ENCODE measurements at places on chromosomes 1 and 21.
A peak's percentile ranks its signal among the peaks of the same experiment; 100 is the strongest.

GRCh38 chr1:158961178-158961577, 29.8 kb downstream of the PYHIN1 start:
- DNase-seq: no peak

DNA sequence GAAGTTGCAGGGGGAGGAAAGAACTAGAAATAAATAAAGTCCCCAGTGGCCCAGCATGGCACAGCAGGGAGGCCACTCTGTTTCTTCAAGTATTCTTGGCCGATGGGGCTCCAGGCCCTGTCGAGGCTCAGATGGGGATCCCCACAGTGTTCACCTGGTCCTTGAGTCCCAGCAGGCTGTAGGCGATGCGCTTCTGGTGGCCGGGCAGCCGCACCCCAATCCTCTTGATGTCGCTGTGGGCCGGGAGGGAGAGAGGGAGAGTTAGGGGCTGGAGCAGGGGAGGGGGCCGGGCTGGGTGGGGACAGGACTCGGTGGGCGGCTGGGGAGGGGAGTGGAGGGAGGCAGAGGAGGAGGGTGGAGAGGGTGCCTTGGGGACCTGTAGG, 30.8 kb downstream of the EPHA2 start:
- DNase-seq: no peak

GRCh38 chr1:170407581-170407980, 124.4 kb upstream of the GORAB start:
- no peak for DNase-seq

DNA sequence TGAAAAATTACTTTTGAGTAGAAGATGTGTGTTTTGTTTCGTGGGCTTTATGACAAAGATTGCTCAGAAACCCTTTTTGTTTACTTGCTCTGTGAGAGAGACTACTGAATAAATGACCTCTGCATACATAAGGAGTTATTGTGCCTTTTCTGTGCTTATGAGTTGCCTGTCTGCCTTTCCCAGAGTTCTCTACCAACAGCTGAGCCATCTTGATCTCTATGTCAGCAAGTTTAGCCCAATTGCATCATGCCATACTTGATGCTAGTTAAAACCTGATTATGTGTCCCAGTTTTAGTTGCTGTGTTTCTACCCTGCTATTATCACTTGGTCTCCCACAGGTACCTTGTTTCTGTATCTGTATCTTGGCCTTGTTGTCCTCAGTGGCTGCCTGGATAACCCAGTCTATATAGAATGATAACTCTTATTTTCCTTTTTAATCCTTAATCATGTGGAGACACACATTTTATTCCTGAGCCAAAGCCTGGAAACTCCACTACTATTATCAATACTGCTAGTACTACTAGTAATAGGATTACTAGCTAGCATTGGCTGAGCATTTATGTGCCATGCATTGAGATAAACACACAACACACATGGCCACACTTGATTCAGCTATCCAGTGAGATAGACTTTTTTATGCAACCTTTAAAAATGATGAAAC, 28.7 kb upstream of the GNG12 start:
- no peak for DNase-seq

GRCh38 chr1:6914706-6915105, 129.5 kb downstream of the CAMTA1 start:
- no peak for DNase-seq

- no peak for DNase-seq
Measured at GRCh38 chr1:21763236-21763635, 19.7 kb downstream of the USP48 start.

- DNase-seq: no peak
Measured at GRCh38 chr1:165759095-165759494, 9.6 kb downstream of the TMCO1 start.

GRCh38 chr1:204977318-204977717, 65.7 kb upstream of the CNTN2 start:
- no peak for DNase-seq

DNA sequence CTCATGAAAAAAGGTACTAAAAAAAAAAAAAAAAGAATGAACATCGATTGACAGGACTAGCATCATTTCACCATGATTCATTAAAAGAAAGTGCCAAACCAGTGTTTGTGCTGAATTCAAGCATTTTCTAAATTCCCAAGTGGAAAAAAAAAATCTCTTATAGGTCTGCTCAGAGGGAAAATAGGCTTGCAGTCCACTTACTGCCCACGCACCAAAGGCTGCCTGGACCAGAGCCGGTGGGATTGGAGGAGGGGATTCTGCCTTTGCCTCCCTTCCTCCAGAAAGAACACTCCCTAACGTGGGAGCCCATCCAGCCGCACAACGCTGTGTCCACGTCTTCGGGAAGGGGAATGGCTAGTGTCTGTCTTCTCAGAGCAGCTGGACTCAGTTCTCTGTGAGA, 5.5 kb upstream of the TRAPPC10 start:
- DNase-seq: peak; percentile 71

- peak; percentile 93 for DNase-seq
Measured at GRCh38 chr1:245154429-245155271, at the start of gene KIF26B. KIF26B (plus strand) TSS chr1:245154985; CDS start chr1:245155425, 440 bp downstream.

- DNase-seq: no peak
Measured at GRCh38 chr1:162147760-162148159, 78.3 kb downstream of the NOS1AP start.

GRCh38 chr1:89532228-89532627, 7.6 kb downstream of the LRRC8B start:
- DNase-seq: no peak

- DNase-seq: no peak
Measured at GRCh38 chr21:45348591-45349327, 56.2 kb upstream of the COL18A1 start.

DNA sequence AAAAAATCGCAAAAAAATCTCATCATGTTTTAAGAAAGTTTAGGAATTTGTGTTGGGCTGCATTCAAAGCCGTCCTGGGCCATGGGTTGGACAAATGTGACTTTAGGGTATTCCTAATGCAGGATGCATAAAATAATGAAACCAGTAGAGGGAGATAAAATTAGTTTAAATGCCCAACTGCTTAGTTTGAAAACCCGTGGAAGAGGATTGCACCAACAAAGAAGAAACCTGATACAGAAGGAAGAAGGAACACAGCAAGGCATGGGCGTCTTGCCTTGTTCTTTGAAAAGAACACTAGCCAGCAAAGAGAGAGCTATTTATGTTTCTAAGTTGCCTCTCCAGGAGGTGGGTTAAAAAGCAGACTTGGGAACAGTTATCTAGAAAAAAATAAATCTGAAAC, 37.9 kb downstream of the WDR3 start:
- DNase-seq: no peak
